ENCODE measurements at places on chromosomes 11 and 22.

DNA sequence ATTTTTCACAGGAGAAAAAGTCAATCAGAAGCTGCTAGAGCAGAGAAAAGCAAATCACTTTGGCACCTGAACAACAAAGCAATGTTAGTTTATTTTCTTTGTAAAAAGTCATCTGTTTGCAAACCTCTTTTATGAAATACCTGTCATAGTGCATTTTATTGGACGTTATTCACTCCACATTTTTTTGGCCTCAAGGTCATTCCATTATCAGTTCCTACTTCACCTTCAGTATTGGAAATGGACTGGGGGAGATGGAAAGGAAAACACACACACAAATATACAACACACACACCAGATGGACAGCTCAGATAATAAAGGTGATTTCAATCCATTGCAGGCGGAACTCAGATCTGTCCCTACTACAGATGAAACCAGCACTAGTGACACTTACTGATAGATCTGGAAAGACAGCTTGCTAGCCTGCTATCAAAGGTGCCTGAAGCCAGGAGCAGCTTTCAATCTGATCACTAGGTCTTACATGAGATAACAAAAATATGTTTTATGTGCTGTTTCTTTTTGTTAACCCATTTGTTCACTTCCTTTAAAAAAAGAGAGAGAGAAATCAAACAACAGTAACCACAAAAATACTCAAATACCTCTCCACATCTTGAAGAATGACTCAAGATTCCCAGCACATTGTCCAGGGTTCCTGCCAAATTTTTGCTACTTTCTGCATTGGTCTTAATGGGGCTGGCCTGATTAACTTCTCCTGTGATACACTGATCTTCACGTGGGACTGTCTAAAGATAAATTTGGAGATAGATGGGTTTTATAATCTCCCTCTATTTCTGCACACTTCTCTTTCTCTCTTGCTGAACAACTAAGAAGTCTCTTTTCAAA lies 844.3 kb upstream of the TENM4 start:
- DNase-seq: no peak
- H3K4me1 ChIP-seq: no peaks in the 10 kb centered on the region
- no peak overlapping the region for H3K27ac ChIP-seq
- H3K4me3 ChIP-seq: no peak overlapping the region
- H3K27me3 ChIP-seq: no peaks in the 10 kb centered on the region

DNA sequence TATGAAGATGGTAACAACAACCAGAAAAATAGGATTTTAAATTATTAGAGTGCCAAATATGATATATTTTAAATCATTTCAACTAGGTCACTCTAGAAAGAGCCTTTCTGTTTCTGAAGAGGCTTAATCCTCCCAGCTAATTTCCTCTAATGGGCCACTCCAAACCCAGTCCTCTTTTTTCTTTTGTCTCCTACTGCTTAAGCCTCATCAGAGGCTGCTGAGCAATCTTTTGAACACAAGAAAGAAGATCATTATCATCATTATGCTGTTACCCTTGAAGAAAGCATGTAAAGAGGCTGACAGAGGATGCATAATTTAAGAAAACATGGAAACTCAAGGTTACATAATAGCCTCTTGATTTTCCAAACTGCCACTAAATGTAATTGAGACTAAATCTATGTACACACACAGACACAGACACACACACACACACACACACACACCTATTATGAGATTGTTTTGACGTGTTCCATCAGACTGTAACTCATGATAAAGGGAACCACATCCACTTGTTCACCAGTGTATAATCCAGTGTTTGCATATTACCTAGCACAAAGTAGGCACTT lies 519.6 kb downstream of the METTL15 start:
- no peaks in the 10 kb centered on the region for H3K36me3 ChIP-seq
- H3K27ac ChIP-seq: no peak overlapping the region
- no peak for DNase-seq

- no peak for DNase-seq
- no peaks in the 10 kb centered on the region for H3K27me3 ChIP-seq
- no peak overlapping the region for H3K4me3 ChIP-seq
- H3K36me3 ChIP-seq: no peaks in the 10 kb centered on the region
- H3K27ac ChIP-seq: no peak overlapping the region
Measured at GRCh38 chr11:69125861-69126260, 29.9 kb upstream of the SMIM38 start.

DNA sequence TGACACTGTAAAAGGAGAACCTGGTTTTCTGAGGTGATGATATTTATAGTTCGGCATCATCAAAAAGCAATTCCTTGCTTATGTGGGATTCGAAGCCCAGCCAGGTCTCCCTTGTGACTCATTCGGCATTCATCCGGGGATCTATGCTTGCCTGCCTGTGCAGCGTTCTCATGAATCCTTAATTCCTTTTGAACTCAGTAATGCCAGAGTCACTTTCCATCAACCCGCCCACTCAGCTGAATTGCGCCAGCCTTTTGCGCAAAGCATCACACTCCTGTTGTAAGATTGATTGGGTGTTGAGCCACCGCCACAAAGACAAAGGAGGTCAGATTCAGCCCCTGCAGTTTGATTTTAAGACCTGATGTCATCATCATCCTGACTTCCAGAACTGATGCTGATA lies 128.6 kb downstream of the SLC17A6 start:
- no peak overlapping the region for H3K4me3 ChIP-seq
- H3K27ac ChIP-seq: no peak overlapping the region
- H3K4me1 ChIP-seq: no peaks in the 10 kb centered on the region
- H3K36me3 ChIP-seq: no peaks in the 10 kb centered on the region
- no peak for DNase-seq
- no peaks in the 10 kb centered on the region for H3K27me3 ChIP-seq

DNA sequence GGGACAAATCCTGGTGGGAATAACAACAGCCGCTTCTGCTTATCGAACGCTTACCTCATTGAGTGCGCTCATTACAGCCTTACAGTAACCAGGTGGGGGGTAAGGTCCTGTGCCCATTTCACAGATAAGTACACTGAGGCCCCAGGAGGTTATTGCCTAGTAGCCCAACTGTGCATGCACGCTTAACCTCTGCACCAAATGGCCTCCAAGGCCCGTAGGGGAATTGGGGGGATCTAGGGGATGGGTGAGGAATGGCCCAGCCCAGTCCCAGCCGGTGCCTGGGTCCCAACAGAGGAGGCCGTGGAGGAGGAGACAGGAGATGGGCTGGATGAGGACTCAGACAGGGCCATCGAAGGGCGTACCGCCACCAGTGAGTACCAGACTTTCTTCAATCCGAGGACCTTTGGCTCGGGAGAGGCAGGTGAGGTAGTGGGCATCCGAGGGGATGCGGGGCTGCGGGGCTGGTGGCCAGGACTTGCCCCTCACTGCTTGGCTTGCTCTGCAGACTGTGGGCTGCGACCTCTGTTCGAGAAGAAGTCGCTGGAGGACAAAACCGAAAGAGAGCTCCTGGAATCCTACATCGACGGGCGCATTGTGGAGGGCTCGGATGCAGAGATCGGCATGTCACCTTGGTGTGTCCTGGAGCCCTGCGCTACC lies 7.3 kb downstream of the F2 start:
- no peak overlapping the region for H3K27ac ChIP-seq
- DNase-seq: no peak
- no peak overlapping the region for H3K4me3 ChIP-seq
- H3K27me3 ChIP-seq: no peaks in the 10 kb centered on the region
- no peaks in the 10 kb centered on the region for H3K4me1 ChIP-seq

- DNase-seq: no peak
- peaks cover 2% of the 10 kb centered on the region for H3K4me1 ChIP-seq
- H3K27me3 ChIP-seq: no peaks in the 10 kb centered on the region
- no peaks in the 10 kb centered on the region for H3K36me3 ChIP-seq
- no peak within 1 kb of the TSS for H3K27ac ChIP-seq
Measured at GRCh38 chr11:104164028-104164520, at the start of gene PDGFD. TSS of gene PDGFD (minus strand) at chr11:104164147.

DNA sequence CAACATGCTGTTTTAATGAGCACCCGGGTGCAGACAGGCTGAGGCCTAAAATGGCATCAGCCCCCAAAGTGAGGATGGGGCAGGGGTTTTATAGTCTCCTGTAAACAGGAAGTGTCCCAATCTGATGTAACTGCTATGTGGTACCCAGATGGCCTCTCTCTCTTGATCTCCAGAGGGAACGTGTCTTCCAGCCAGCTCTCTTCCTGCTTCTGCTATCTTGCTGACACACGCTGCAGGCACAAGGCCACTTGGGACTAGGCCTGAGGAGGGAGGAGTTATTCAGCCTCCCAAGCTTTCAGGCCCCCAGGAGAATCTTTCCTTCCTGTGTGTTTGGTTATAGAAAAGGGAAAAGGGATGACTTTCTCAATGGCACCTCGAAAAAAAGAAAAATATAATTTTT lies 11.4 kb upstream of the VSTM5 start:
- no peak overlapping the region for H3K27ac ChIP-seq
- no peaks in the 10 kb centered on the region for H3K4me1 ChIP-seq
- H3K27me3 ChIP-seq: no peaks in the 10 kb centered on the region

DNA sequence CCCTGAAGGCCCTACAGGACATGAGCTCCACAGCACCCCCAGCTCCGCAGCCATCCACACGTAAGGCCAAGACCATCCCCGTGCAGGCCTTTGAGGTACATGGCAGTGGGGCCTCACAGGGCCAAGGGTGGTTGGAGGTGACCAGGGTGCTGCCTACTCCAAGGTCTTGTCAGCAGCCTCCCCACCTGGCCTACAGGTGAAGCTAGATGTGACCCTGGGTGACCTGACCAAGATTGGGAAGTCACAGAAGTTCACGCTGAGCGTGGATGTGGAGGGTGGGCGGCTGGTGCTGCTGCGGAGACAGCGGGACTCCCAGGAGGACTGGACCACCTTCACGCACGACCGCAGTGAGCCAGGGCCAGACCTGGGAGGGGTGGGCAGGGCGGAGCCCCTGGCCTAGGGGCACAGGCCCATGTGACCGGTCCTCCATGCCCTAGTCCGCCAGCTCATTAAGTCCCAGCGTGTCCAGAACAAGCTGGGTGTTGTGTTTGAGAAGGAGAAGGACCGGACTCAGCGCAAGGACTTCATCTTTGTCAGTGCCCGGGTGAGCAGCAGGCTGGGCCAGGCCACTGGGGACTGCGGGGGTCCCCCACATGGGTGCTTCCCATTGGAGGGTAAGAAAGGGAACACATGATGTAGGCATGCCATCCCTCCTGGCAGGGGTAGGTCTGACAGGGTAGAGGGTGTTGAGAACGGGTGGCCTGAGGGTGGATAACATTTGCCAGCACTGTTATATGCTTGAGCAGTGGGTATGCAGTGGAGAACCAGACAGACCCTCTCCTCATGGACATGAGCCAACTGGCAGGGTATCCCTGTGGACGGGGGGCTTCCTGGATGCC lies 5.6 kb downstream of the INPPL1 start:
- H3K36me3 ChIP-seq: peaks cover 53% of the 10 kb centered on the region
- DNase-seq: no peak
- H3K27me3 ChIP-seq: no peaks in the 10 kb centered on the region
- no peak overlapping the region for H3K27ac ChIP-seq
- H3K4me1 ChIP-seq: peaks cover 8% of the 10 kb centered on the region

- H3K36me3 ChIP-seq: no peaks in the 10 kb centered on the region
- no peak overlapping the region for H3K27ac ChIP-seq
- no peak for DNase-seq
- H3K4me3 ChIP-seq: no peak overlapping the region
Measured at GRCh38 chr11:58316142-58316541, 42.7 kb downstream of the OR5B17 start.

DNA sequence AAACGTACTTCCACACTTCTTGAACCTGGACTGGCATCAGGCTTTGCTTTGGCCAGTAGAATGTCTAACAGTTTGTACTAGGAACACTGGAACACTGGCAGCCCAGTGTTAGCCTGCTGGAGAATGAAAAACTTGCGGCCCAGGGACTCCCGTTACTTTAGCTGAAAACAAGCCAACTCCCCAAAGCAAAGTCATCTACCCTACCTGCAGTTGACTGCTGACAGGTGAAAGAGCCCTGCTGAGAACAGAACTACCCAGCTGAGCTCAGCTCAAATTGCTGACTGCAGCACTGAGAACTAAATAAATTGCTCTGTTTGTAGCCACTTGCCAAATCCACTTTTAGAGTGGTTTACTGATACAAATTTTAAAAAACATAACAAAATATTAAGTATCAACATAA lies 342.5 kb downstream of the LRRC4C start:
- H3K4me3 ChIP-seq: no peak overlapping the region
- no peak for DNase-seq
- H3K27ac ChIP-seq: no peak overlapping the region
- no peaks in the 10 kb centered on the region for H3K27me3 ChIP-seq

- DNase-seq: no peak
- H3K4me1 ChIP-seq: peaks cover 21% of the 10 kb centered on the region
- no peaks in the 10 kb centered on the region for H3K36me3 ChIP-seq
- peaks cover 10% of the 10 kb centered on the region for H3K27me3 ChIP-seq
- H3K4me3 ChIP-seq: peak overlapping the region; percentile 46
- H3K27ac ChIP-seq: no peak overlapping the region
Measured at GRCh38 chr11:119421941-119422808, 797 bp downstream of the THY1 start.

DNA sequence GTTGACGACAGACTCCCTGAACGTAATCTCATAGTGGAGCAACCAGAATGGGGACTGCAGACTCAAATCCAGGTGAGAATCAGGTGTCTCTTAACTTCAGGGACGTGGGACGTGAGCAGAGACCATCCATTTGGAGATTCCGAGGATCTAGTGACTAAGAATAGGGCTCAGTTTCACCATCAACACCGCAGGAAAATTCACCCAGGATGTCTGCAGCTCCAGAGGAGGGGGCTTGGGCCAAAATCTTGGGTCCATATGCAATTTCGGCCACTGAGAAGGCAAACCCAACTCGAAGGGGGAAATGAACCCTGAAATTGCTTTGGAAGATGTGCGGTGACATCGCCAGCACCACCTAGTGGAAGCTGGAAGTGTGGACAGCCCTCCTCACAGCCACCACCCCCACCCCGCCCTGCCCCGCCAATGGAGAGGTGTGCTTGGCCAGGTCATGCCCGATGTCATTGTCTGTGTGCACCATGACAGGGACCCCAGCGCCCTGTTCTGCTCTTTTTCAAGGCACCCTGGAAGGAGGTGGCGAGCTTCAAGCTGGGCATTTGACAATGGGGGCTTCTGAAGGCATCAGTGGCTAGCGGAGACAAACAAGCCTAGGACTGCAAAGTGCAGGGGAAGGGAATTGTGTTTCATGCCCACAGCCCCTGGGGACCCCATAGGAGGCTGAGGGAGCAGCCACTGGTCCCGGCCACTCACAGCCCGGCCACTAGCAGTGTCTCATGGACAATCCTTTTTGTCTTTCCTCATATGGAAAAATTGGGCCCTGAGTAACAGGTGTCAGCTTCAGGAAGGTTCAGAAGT lies 24.8 kb downstream of the APOL1 start:
- H3K27ac ChIP-seq: peak overlapping the region; percentile 25
- H3K4me1 ChIP-seq: peaks cover 9% of the 10 kb centered on the region
- no peak overlapping the region for H3K4me3 ChIP-seq
- peak; percentile 47 for DNase-seq
- H3K27me3 ChIP-seq: no peaks in the 10 kb centered on the region
